ENCODE measurements at places on chromosomes 13 and 19.

DNA sequence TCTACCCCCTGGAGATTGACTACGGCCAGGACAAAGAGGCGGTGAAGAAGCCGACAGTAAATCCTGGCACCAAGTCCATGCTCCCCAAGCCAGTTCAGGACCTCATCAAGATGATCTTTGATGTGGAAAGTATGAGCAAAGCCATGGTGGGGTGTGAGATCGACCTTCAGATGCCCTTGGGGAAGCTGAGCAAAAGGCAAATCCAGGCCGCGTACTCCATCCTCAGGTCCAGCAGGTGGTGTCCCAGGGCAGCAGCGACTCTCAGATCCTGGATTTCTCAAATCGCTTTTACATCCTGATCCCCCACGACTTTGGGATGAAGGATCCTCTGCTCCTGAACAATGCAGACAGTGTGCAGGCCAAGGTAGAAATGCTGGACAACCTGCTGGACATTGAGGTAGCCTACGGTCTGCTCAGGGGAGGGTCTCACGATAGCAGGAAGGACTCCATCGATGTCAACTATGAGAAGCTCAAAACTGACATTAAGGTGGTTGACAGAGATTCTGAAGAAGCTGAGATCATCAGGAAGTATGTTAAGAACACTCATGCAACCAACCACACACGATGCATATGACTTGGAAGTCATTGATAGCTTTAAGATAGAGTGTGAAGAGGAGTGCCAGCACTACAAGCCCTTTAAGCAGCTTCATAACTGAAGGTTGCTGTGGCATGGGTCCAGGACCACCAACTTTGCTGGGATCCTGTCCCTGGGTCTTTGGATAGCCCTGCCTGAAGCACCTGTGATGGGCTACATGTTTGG, 24.0 kb upstream of the ANKRD10 start:
- no peak overlapping the region for H3K4me3 ChIP-seq
- H3K36me3 ChIP-seq = no peaks in the 10 kb centered on the region
- no peaks in the 10 kb centered on the region for H3K27me3 ChIP-seq
- no peak overlapping the region for H3K27ac ChIP-seq

- H3K27me3 ChIP-seq = no peaks in the 10 kb centered on the region
- no peak for DNase-seq
- no peaks in the 10 kb centered on the region for H3K36me3 ChIP-seq
- no peaks in the 10 kb centered on the region for H3K4me1 ChIP-seq
These were observed 8.0 kb upstream of the TFDP1 start for GRCh38 chr13:113576597-113576996.

GRCh38 chr19:5123646-5124045, 154.7 kb downstream of the KDM4B start:
- H3K27ac ChIP-seq = peak overlapping the region; percentile 72
- H3K36me3 ChIP-seq = no peaks in the 10 kb centered on the region
- no peak overlapping the region for H3K4me3 ChIP-seq
- no peak for DNase-seq

DNA sequence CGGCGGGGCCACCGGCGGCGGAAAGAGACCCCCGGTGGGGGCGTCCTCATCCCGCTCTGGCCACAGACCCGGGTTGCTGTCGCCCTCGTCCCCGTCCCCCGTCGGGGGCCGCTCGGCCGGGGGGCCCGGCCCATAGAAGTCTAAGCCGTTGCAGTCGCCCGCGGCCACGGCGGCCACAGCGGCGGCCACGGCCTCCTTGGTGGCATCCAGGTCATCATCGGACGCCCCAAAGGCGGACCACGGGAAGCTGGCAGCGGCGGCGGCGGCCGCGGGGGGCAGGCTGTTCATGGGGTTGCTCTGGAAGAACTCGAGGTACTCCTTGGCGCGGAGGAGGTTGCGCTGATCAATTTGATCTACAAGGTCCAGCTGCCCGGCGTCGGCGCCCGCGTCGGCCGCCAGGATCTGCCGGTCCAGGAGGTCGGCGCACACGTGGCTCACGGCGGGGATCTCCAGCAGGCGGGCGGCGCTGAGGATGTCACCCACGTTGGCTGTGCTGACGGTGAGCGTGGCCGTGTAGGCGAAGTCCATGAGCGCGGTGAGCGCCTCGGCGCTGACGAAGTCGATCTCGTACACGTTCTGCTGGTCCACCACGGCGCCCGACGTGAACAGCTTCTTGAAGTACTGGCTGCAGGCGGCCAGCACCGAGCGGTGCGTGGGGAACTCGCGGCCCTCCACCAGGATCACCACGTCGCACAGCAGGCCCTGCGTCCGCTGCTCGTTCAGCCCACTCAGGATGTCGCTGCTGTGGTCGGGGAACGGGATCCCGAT, 12.1 kb downstream of the ZBTB7A start:
- DNase-seq = peak; percentile 1
- no peak overlapping the region for H3K27ac ChIP-seq
- no peaks in the 10 kb centered on the region for H3K4me1 ChIP-seq
- no peaks in the 10 kb centered on the region for H3K36me3 ChIP-seq
- H3K4me3 ChIP-seq = no peak overlapping the region
- H3K27me3 ChIP-seq = no peaks in the 10 kb centered on the region

DNA sequence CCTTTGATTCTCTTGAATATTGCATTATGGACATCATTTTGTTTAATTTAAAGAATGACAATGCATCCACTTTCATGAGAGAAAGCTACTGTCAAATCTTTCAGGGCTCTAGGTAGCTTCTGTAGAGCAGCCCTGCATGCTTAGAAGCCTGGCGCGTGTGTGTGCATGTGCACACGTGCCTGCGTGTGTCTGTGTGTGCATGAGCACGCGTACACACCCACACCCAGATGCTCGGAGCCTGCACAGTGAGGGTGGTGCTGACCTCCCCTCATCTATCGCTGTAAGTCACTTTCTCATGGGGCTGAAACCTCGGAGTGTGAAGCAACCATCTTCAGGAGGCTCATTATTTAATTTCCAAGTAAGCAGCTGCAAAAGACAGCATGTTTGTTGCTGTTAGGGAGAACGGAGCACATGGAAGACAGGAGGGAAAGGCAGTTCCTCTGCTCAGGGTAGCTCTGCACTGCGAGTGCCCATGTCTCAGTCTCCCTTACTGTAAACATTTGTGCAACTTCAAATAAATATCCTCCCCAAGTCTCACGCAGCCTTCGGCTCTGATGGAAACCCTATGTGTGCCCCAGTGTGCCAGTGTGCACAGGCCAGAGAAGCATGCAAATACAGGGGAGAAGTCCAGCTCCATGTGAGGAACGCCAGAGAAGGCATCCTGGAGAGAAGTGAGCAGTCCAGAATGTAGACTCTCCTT, 22.8 kb downstream of the TSHZ3 start:
- no peaks in the 10 kb centered on the region for H3K4me1 ChIP-seq
- H3K4me3 ChIP-seq = no peak overlapping the region
- H3K27me3 ChIP-seq = no peaks in the 10 kb centered on the region
- no peak overlapping the region for H3K27ac ChIP-seq
- no peak for DNase-seq
- no peaks in the 10 kb centered on the region for H3K36me3 ChIP-seq

DNA sequence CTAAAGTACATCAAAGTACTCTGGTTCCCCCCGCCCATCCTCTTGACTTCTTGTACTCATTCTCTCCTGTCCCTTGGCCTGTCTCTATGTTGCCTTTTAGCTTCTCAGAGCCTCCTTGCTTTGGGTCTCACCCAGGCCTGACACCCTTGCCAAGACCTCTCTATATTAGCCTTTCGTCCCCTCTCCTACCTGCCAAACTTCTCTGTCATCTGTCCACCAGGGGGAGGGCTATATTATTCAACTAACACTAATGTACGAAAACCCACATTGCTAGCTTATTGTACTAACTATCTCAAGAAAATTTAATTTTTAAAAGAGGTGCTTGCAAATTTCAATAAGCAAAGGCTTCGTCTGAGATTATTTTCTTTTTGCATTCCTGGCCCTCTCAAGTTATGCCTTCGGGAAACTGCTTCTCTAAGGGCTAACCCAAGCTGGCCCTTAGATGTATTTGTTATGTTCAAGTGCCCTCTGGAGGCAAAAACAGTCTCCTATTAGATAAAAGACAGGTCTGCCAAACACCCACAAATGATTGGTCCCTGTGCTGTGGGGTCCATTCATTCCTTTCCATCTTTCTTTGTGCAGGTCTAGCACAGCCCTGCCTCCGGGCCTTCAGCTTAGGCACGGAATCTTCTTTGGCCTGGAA, 6.3 kb upstream of the MRPS31 start:
- peak; percentile 88 for DNase-seq
- no peaks in the 10 kb centered on the region for H3K36me3 ChIP-seq
- no peaks in the 10 kb centered on the region for H3K27me3 ChIP-seq
- H3K4me3 ChIP-seq = peak overlapping the region; percentile 43

DNA sequence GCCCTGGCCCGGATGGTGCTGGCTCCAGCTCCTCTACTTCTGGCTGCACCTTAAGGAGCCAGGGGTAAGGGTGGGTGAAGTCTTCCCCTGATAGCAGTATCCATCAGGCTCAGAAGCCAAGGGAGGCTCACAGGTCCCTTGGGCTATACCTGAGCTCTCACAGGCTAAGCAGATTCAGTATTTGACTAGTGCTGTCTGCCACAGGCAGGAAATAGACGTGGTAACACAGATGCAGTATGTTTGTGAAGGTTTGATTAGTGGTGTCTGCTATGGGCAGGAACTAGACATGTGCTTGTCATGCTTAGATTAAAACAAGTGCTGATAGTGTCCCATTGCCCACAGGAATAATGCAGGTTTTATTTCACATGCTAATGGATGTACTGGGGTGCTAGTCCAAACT, 4.0 kb downstream of the SYT5 start:
- peaks cover 59% of the 10 kb centered on the region for H3K27me3 ChIP-seq
- H3K4me3 ChIP-seq = no peak overlapping the region
- peaks cover 12% of the 10 kb centered on the region for H3K4me1 ChIP-seq
- no peaks in the 10 kb centered on the region for H3K36me3 ChIP-seq
- H3K27ac ChIP-seq = no peak overlapping the region

DNA sequence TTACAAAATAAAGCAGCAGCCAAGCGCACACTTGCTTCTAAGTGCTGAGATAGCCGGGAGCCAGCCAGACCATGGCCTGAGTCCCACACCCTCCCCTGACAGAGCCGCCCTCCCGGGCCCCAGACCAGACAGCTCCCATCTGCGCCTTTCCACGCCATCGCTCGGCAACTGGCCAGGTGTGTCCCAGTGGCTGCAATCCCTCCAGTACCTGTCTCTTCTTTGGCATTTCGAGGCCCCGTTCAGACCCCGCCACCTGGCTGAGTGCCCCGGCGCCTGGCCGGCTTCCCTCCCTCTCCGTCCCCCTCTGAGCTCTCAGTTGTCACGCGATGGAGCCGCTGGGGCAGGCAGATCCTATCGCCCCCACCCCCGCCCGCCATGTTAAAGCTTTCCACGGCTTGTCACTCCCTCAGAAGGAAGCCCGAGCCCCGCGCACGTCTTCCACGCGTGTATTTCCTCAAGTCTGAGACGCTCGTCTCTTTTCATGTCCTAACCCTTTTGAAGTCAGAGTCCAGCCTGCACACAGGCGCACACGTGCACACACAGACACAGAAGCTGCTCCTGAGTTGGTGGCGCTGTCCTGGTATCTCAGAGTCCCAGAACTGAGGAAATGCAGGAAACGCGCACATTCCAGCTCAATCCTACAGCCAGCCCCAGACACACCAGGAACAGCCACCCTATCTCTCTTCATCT, 7.9 kb downstream of the MLLT1 start:
- DNase-seq = peak; percentile 56
- H3K36me3 ChIP-seq = peaks cover 9% of the 10 kb centered on the region

GRCh38 chr19:46946611-46947238, 72.9 kb upstream of the NPAS1 start:
- no peak overlapping the region for H3K4me3 ChIP-seq
- peaks cover 9% of the 10 kb centered on the region for H3K36me3 ChIP-seq
- no peaks in the 10 kb centered on the region for H3K27me3 ChIP-seq
- DNase-seq = no peak
- H3K27ac ChIP-seq = no peak overlapping the region
